ENCODE measurements at places on chromosomes 12 and 14.
A peak's percentile ranks its signal among the peaks of the same experiment; 100 is the strongest.

DNA sequence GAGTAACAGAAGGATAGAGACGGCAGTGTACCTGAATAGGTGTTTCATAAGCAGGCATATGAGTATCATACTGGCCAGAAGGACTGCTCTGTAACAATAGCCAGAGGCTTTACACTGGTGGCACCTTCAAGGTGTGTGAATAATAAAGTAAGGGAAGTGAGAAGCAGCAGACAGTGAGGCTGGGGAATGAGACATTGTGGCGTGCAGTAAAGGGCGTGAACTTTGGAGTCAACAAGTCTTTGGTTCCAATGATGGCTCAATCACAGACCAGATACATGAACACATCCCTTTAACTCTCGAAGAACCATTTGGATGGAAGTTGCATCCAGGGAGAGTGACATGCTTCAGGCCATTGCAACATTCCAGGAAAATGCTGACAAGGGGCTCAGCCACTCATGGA is 32.0 kb upstream of the CCND2 start:
- DNase-seq = no peak

DNA sequence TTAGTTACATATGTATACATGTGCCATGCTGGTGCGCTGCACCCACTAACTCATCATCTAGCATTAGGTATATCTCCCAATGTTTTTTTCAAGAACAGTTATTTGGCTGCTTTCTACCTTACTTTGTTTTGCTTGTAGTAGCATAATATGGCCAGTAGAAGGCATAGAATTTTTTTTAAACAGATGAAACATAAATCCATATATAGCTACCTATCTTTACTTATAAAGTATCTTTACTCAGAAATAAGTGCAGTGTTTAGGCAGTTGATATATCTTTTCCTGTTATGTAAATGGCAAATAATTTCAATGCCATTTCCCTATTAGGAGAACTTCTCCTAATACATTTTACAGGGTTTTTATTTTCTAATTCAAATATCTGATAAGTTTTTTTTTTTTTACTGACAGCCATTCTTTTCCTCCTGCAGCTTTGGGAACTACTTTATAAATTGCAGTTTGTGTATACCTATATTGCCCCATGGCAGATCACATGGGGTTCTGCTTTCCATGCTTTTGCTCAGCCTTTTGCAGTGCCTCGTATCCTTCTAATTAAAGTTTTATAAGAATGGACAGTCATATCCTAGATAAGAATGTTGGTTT is 143.1 kb downstream of the PCNX1 start:
- DNase-seq = no peak

DNA sequence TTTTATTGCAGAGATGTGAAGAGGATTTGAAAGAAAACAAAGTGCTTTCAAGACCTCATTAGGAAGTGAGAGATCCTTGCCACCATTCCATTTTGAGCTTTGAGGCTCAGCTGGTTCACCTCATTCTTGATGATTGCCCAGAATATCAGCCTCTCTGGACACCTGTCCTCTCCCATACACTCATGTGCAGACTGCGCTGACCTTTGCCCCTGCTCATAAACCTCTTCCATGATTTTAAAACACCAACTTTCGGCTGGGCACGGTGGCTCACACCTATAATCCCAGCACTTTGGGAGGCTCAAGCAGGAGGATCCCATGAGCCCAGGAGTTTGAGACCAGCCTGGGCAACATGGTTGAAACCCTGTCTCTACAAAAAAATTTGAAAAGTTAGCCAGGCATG is 8.9 kb downstream of the COX14 start:
- DNase-seq = no peak

DNA sequence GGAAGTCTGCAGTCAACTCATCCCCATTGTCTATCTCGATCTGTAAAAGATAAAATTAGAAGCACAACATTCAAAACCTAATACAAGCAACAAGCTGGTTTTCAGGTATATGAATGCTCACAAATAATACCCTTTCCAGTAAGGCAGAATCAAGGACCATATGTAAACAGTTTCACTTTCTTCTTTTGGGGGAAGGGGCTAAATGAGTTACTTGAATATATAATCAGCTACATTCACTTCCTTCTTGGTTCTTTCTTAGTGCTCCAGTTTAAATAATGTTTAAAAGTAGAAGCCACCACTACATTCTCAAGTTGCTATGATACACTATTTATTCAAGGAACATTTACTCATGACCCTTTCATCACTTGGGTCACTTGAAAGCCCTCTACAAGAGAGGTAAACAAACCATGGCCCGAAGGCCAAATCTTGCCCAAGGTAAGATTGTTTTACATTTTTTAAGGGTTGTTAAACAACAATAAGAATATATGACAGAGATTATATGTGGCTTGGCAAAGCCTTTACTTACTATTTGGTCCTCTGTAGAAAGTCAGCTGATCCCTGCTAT is 10.3 kb downstream of the TWF1 start:
- DNase-seq = no peak

GRCh38 chr12:96248136-96248931 is 54.2 kb downstream of the ELK3 start:
- no peak for DNase-seq

- no peak for DNase-seq
These were observed 14.0 kb downstream of the OR6S1 start for GRCh38 chr14:20627346-20628027.

- no peak for DNase-seq
These were observed 441.1 kb downstream of the DPF3 start for GRCh38 chr14:72452774-72453173.

- DNase-seq = no peak
These were observed 10.2 kb downstream of the SLCO1A2 start for GRCh38 chr12:21324551-21324950.

DNA sequence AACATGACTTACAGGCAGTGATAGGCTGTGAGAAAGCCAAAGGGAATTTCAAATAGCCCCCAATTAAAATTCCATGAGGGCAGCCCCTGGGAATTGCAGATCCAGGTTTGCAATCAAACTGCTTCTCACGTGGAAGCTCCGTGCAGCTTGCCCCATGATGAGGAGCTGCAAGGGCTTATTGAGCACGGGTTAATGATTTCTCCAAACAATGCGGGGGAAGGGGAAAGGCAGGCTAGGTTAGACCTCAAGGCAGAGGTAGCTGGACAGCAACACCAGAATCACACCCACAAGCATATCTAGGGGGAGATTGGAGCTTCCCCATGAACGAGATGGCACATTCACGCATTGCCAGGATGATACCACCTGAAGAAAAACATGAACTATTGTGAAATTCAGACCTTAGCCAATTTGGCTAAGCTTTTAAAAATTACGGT is 5.0 kb upstream of the DUSP6 start:
- DNase-seq = peak; percentile 42

DNA sequence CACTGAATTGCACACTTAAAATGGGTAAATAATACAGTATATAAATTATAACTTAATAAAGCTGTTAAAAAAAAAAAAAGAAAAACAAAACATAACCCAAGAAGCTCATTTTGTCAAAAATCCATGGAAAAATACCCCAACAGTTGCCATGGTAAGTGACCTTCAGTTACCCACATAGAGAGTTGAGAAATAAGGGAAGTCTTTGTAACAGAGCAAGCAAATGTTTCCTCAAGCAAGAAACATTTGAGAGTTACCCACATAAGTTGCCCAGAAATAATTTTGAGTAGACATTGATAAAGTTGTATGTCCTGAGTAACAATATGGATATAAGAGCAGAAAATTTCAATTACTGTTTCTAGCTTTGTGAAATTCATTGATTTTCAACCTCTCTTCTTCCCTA is 227.4 kb downstream of the CCDC59 start:
- DNase-seq = no peak

GRCh38 chr14:103260629-103261124 is 73.4 kb upstream of the EIF5 start:
- no peak for DNase-seq

DNA sequence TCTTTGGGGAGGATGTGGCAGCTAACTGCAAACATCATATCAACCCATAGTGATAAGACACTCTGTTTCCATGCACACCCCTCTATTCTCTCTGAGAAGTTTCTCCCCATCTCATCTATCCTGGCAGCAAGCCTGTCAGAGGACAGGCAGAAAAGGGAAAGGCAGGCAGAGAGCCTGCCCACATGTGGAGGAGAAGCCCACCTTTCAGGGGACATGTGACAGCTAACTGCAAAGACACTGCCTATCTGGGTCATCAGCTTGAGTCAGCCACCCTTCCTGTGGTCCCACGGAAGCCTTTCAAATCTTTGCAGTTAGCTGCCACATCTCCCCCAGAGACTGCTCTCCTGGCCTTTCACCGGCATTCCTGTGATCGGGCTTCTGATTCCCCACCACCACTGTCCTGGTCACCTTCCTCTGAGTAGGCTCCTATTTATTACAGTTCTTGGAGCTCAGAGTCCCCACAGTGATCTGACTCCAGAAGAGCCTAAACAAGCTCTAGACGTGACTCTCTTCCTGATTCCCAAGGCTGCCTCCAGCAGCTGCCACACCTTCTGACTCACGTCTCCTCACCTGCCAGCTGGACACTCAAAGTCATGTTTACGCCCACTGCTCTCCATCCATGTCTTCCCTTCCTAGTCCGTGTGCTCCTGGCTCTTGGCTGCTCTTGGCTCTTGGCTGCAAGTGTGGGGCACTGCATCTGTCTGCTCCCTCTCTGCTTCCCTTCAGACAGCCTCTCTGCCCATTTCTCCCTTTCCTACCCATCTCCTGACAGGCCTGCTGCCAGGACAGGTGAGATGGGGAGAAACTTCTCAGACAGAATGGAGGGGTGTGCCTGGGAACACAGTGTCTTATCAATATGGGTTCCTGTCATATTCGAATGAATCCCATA is 7.5 kb upstream of the KRT1 start:
- DNase-seq = no peak

DNA sequence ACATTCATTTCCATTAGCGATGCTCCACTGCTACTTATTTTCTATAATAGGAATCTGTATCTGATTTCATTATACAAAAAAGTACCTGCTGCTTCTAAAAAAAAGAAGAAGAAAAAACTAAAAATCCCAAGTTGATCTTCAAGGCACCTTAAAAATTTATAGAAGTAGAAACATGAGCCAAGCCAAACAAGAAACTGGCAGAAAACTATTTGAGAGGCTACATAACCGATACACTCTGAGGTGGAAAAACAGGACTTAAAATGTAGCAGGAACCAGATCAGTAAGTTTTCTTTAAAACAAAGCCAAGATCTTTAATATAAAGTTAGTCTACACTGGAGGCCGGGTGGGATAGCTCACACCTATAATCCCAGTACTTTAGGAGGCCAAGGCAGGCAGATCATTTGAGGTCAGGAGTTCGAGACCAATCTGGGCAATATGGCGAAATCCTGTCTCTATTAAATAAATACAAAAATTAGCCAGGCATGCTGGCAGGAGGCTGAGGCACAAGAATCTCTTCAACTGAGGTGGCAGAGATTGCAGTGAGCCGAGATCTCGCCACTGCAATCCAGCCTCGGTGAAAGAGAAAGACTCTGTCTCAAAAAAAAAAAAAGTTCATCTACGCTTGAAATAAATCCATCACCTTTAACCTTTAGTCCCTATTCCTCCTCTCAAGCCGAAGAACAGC is 278.6 kb downstream of the MED13L start:
- no peak for DNase-seq

DNA sequence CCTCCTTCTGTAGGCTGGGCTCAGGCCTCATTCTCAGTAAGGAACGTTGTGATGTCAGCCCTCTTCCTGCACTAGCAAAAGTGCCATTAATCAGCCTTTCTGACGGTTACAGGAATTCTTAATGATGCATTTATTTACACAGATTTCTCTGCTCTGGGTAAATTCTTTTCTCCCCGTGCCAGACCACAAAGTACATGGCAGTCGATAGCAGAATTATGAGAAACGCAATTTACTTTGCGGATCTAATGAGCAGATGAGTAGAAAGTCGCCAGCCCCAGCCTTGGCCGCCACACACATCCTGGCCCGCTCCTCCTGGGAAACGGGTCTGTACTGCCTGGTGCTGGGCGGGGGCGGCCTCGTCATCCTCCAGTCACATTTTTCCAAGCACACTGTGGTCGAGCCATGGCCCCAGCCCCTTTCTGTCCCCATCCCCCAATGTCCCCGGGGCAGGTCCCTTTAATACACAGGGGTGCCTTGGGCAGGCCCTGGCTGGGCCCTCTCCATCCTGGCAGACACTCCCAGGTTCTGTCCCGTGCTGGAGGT is 25.9 kb downstream of the NOC4L start:
- DNase-seq = no peak

- DNase-seq = peak; percentile 48
These were observed 570 bp upstream of the FIGNL2 start for GRCh38 chr12:51848841-51849735.

- DNase-seq = no peak
These were observed 91.1 kb downstream of the FBXL14 start for GRCh38 chr12:1503281-1503711.

DNA sequence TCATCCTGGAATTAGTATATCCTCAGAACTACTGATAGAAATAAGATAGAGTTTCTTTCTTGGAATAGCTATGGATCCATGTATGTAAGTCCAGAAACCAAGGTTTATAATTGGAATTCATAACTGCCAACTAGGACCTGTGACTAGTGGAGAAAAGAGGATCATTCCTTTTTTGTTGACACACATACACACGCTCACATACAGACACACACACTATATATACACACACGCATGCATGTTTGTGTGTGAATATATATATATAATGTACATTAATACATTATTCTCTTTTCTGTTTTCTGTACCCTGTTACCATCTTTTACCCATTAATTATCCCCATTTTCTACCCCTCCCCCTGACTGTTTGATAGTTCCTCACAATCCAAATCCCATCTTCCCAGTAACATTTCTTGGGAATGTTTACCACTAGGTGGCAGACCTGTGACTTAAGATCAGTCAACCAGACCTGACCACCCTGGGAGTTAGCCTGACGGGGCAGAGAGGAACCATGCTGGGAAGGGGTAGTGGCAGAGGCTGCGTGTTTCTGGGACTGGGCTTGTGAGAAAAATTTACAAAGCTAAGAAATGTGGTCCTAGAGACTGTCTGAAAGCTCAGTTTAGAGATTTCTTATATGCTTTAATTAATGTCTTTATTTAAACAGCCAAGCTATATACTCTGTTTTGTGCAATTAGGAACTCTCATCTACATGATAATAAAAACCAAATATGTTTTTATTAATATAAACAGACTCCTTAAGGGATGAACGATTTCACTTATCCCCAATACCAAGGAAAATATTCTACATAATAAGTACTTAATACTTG is 308.0 kb downstream of the PPFIA2 start:
- DNase-seq = peak; percentile 23

DNA sequence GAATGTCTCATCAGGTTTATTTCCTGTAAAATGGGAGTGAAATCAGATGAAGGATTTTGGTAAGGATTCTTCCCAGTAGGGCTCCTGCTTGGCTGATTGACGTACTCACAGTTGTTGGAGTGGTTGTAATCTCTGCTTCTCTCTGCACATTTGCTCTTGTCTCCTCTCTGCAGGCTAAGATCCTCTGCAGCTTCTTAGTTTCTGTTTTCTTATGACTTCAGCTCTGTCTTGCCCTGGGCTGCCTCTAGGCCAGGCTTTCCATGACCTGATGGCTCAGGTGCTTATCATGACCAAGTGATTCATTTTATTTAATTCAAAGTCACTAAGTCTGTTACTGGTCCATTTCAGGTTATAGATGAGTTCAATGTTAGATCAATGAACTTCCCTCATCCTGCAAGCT is 394.5 kb upstream of the DDHD1 start:
- DNase-seq = no peak

Measured in progenitor cell of endocrine pancreas (in vitro differentiated cells).